Stimulated activated CD4-positive, alpha-beta T cell treated with anti-CD3 and anti-CD28 coated beads, TNF-alpha, amount 100 ng/mL, for 4 hours (primary cell): ENCODE measurements at places on chromosomes 7 and 10.

- DNase-seq: no peak
Measured at GRCh38 chr7:136617176-136617575, 251.3 kb upstream of the CHRM2 start.

GRCh38 chr7:158734861-158735260 lies 30.3 kb upstream of the NCAPG2 start:
- DNase-seq: no peak

DNA sequence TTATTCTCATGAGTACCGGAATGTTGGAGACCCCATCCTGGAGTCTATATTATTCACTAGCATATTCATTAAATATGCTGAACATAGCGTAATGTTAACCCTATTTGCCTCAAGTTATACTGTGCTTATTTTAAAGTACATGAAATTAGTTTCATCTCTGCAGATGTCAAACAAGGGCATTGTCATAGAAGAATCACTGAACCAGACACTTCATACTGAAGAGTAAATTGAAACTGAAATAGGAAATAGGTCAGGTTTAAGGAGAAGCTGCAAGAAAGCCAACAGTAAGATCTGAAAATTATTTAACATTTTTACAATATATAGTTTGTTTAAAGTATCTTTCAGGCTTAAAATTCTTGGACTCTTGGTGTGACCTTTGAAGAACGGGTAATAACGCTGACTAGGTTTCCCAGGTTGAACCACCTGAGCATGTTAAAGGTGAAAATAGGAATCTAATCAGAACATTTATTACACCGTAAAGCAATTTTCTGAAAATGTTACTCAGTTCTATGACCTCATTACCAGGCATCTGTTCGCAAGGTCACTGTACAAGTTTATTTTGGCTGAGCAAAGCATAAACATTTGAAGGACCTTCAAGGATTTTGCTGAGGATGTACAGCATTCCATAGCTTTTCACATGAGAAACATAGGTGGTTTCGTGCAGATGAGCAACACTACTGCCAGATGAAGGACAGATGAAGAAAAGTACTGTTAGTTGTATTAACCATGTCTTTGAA lies 82.7 kb downstream of the REEP3 start:
- DNase-seq: no peak

- DNase-seq: no peak
Measured at GRCh38 chr10:43845121-43845520, 196.4 kb upstream of the ZNF32 start.

GRCh38 chr10:43162604-43163003 lies 24.4 kb downstream of the CSGALNACT2 start:
- DNase-seq: no peak

- no peak for DNase-seq
Measured at GRCh38 chr7:51620706-51621105, 304.1 kb upstream of the COBL start.

DNA sequence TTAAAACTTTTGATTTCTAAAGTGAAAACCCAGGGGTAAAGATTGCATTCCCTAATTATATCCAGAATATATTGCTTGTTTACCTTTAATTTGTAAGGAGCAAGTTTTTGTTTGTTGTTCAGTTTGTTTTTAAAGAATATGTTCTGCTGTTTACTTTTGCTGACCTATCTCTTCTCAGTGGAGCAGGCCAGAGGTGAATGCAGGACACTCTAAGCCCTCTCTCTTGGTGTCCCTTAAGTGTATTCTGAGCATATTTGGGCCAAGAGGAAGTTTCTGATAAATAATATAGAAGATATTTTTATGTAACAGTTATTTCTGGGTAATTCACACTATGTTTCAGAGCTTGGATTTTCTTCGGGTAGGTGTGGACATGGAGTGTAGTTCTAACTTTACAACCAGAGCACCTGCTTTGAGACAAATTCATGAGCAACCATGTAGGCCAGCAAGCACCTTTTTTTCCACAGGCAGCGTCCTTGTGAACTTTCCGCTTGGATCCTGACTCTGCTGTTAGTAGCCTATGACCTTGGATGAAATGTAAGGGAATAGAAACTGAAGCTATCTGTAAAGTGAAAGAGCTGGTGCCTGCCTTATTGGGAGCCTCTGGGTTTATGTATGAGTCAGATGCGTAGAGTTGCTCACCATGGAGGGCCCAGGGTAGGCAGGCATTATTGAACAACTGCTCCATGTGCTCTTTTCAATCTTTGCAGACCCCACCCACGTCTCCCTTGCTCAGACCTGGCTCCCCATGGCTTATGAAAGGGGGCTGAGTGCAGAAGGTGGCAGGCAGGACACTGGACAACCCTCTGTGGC lies 16.1 kb downstream of the OGDH start:
- DNase-seq: no peak

- no peak for DNase-seq
Measured at GRCh38 chr10:118926441-118926840, 103.1 kb upstream of the NANOS1 start.

- DNase-seq: no peak
Measured at GRCh38 chr7:155524018-155524556, 22.3 kb downstream of the CNPY1 start.

- DNase-seq: no peak
Measured at GRCh38 chr10:110304394-110304779, 333 bp downstream of the SMNDC1 start.

GRCh38 chr7:122543891-122544290 lies 155.0 kb downstream of the RNF133 start:
- no peak for DNase-seq

DNA sequence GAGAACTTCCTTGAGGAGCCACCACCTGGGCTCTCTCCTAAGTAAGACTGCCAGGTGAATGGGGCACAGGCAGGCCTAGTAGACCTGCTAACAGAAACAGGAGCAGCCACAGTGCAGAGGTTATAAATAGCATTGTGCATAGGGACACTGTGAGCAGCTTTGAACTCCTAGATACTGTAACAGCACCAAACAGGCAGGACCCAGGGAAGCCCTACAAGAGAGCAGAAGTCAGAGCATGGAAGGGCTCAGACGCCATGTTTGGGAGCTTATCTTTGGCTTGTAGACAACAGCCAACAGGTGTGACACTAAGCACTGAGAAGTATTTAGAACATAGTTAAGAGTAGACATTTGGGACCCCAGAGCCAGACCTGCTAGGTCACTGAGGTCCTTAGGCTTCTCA lies 14.5 kb downstream of the XRCC2 start:
- DNase-seq: no peak

DNA sequence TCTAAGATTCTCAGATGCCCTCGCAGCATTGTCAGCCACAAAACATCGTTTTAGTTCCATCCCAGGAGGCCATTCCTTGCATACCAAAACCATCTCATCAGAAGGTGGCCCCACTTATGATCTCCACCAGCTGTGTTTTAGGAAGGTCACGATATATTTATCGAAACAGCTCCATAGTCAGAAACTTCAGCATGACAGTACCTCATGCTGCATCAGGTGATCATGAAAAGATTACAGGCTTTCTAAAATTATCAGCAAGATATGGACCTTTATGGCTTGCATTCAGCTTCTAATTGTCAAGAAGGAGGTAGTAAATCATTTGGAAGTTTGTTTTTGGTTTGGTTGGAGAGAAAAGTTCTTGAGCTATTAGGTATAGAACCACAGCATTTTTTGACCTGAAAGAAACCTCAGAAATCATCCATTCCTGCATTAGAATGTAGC lies 20.0 kb downstream of the JAZF1 start:
- DNase-seq: no peak

- no peak for DNase-seq
Measured at GRCh38 chr10:88792661-88793060, 9.9 kb upstream of the LIPM start.
